ENCODE measurements at places on chromosomes 2 and 18.

GRCh38 chr2:151063271-151063670 is 198.4 kb downstream of the RBM43 start:
- no peak for DNase-seq

GRCh38 chr2:101808006-101808562 is 110.6 kb downstream of the MAP4K4 start:
- no peak for DNase-seq

DNA sequence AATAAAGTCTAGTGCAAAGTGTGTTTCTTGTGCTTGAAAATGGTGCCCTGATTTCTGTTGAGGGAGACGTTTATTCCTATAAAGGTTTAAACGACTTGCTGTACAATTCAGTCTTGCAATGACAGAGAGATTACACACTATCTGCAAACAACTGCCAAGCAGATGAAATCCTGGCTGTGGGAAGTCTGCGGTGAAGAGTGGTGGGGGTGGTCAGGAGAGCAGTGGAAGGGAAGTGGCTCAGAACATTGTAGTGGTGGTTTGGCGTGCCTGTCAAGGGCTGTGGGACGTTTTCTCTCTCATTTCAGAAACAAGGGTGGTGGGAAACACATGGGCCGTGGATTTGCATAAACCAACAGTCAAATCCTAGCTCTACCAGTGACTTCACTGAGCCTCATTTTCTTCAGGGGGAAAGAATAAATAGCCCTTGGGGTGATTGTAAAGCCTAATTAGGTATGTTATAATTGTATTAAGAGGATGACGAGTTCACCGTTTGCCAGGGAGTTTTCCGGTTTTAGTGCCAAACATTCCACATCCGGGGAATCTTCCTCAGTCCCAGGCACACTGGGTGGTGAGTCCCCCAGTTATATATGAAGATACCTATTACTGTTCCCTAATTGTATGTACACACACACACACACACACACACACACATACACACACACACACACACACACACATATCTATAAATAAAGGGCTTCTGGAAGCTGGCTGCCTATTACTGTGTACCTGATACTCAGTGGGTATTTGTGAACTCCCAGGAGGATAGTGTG is 115.0 kb downstream of the SPTBN1 start:
- DNase-seq = no peak

- no peak for DNase-seq
Observed at GRCh38 chr2:176002688-176003210, 682 bp upstream of the LNPK start.

- DNase-seq = no peak
Observed at GRCh38 chr2:216569765-216570164, 63.5 kb upstream of the IGFBP2 start.

- no peak for DNase-seq
Observed at GRCh38 chr2:38889045-38889444, 630 bp upstream of the ARHGEF33 start.

GRCh38 chr2:128323555-128323931 is 4.9 kb upstream of the HS6ST1 start:
- no peak for DNase-seq

DNA sequence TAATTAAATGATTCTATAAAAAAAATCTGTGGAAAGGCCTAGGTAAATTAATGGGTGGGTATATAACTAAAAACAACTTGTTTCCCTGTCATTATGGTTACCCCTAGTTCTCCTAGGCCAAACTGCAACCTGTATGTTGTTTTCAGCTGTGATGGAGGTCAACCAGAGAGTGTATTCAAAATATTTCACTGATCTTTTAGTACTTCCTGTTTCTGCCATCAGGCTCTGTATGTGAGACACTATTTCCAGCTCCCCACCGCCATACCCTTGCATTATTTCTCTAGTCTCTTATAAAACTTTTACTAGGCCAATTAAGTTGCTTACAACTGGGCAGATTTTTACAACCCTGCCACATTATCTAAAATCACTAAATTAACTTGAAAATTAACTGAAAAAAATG is 21.0 kb upstream of the CDKL4 start:
- DNase-seq = no peak

DNA sequence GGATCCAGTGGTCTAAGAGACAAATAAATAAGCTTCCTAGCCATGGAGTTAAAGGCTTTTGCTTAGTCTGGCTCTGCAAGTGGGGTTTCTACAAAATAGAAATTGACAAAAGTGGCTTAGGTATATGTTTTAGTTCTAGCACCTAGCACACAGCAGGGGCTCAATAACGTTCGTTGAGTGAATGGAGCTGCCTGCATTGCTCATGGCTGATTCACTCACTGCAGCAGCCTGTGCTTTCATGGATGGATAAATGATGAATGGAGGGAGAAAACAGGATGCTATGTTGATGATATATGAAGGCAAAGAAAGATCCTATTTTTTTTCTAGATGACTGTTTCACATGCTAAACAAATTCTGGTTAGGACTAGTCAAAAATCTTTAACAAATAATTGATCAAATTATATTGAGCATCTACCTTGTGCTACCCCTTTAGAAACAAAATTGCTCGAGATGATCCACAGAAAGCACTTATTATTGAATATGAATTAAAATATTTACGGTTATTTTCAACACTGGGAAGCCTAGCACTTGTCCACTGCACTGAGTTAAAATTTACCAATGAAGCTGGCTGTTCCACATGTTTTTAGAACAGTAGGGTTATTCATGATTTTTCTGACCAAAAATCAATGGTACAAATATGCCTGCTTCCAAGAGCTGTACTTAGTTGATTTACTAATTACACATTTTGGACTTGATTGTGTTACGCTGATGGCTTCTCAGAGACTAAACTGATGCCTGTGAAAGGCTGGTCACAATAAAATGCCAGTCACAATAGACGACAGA is 39.6 kb downstream of the HDHD2 start:
- no peak for DNase-seq

GRCh38 chr2:1907291-1907690 is 163.0 kb upstream of the PXDN start:
- DNase-seq = no peak

DNA sequence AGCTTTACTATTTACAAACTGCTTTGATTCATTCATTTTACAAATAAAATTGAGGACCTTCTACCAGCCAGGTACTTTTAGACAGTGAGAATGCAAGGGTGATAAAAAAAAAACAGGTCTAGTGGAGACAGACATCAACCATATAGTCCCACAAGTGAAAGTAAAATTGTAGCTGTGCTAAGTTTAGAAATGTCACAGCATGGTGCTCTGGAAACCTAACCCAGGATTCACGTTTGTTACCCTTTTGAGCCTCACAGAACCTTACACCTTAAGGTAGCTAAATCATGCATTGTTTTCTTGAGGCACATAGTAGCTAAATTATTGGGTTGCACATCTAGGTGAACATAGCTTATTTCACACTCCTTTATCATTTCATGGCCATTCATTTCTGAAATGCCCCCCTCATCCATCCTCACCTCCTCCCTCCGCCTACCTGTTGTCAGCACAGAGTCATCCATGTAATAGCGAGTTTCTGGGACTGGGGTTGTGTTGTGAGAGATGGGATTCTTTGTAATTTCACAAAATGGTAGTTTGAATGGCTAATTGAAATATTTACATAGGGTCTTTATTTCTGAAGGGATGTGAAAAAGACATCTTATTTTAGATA is 7.1 kb downstream of the MTA3 start:
- no peak for DNase-seq

DNA sequence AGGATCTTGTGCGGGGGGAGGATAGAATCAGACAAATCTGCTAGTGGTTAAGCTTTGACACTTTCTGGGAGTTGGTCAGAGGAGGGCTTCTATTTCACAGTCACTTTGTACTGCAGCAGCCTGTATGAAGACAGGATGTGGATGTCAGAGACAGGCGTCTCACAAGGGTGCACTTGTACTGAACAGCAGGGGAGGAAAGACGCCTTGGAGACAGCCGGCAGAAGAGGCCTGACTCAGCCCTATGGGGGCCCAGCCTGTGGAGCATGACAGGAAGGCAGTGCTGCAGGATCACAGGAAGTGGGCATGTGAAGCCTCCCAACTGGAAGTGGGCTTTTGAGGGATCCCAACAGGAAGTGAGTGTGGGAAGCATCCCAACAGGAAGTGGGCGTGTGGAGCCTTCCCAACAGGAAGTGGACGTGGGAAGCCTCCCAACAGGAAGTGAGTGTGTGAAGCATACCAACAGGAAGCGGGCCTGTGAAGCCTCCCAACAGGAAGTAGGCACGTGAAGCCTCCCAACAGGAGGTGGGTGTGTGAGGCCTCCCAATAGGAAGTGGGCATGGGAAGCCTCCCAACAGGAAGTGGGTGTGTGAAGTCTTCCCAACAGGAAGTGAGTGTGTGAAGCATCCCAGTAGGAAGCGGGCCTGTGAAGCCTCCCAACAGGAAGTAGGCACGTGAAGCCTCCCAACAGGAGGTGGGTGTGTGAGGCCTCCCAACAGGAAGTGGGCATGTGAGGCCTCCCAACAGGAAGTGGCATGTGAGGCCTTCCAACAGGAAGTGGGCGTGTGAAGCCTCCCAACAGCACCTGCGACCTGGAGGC is 212.3 kb downstream of the SNTG2 start:
- peak; percentile 28 for DNase-seq

DNA sequence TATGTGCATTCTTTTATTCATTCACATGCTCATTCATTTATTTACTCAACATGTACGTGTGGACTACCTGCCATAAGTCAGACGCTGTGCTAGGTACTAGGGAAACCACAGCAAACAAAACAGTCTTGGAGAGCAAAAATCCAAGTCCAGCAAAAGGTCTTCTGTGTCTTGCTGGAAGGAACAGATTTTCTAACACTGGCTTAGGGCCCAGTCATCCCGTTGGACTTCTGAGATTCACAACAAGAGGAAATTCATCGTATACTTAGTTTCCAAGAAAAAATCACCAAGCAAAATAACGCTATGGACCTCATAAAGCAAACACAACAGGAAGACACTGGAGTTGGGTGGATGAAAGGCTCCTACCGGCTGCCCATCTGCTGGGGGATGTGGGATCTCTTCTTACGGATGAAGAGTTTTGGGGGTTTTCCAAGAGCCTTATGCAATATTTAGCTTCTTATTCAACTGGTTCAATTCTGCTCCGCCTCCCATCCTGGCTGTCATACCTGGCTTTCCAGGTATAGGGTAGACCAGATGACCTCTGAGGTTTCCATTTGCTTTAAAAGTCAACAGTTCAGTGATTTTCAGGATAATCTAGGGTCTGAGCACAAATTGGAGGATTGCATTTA is 262.7 kb downstream of the HAUS1 start:
- DNase-seq = no peak

DNA sequence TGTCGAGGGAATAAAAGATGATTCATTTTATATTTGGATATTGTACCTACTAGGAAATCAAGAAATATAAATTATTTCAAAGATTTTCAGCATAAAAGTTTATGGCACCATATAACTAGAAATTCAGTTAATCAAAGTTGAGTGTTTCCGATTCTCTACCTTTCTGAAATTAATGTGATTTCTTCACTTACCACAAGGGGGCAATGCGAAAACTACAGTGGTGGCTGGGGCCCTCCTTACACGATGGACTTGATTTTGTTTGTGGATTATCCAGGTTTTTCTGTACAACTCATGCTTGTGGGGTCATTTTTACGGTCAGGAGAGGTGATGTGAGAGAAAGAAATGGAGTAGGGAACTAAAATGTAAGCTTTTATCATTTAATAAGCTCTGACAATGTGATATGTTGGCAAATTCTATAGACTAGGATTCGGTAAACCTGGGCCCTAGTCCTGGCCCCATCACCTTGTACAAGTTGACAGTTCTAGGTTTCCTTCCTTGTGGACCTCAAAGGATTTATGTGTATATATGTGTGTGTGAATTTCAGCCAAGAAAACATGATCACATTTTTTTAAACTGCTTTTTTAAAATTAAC is 47.6 kb downstream of the G6PC2 start:
- DNase-seq = no peak

GRCh38 chr2:200862532-200863000 is 1.9 kb downstream of the CLK1 start:
- DNase-seq = peak; percentile 46

- DNase-seq = no peak
Observed at GRCh38 chr2:65402780-65403528, 29.4 kb downstream of the SPRED2 start.

- DNase-seq = no peak
Observed at GRCh38 chr2:217103752-217104545, 244.1 kb upstream of the TNP1 start.

GRCh38 chr2:55839182-55839819 is 84.3 kb downstream of the EFEMP1 start:
- DNase-seq = no peak

DNA sequence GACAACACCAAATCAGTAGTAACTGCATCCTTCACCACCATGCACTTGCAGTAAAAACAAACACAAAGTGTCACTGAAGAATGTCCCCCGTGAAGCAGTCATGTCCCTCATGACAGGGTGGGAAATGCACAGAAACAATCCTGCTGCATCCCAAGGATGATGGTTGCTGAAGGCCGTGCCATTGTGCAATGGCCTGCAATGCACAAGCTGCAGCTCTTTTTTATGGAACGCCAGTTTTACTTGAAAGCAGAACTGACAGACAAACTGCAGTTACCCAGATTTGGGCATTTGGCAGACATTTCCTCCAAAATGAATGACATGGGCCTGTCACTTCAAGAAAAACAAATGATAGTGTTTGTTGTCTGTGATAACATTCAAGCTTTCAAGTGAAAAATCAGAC is 2.4 kb upstream of the CHST10 start:
- DNase-seq = no peak

DNA sequence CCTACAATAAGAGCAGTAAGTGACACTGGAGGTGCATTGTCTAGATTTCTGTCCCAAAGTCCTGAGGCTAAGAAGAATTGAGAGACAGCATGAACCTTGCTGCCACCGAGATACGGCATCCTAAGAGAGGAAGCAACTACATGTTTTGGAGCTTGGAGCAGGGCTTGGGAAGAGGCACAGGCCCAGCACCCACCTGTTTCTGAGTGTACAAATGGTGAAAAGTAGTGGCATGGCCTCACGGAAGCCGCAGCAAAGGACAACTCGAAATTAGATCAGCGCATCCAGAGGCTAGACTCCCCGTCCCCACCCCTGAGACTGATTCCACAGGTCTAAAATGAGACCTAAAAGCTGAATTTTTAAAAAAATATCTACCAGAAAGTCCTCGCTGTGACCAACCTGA is 127.5 kb downstream of the PTGR3 start:
- no peak for DNase-seq

- DNase-seq = no peak
Observed at GRCh38 chr2:52968043-52968442, 799.6 kb upstream of the CHAC2 start.

DNA sequence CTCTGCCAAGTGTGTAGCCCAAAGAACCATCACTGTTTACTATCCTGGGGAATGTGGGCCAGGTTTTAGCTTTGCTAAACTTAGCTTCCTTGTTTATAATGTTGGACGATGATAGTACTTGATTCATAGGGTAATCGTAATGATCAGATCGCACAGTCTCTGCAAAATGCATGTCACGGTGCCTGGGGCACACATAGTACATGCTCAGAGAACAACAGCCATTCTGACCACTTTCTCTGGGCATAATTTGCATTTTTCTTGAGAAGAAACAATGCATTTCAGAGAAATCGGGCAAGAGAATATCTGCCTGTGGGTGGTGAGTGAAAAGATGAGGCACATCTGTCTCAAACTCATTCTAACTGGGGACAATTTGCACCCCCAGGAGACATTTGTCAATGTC is 16.3 kb downstream of the ACKR3 start:
- DNase-seq = no peak
